Stimulated activated CD4-positive, alpha-beta T cell treated with anti-CD3 and anti-CD28 coated beads, Interleukin-15, amount 100 ng/mL, for 1 hour (primary cell): ENCODE measurements at places on chromosomes 1 and 21.

- DNase-seq: no peak
Measured at GRCh38 chr1:224615861-224616755, at the start of gene CNIH3. TSS of gene CNIH3 (plus strand) at chr1:224616317. CDS start at chr1:224617175, 858 bp downstream.

GRCh38 chr1:36867575-36867974 is 166.7 kb downstream of the GRIK3 start:
- DNase-seq: no peak

- DNase-seq: no peak
Measured at GRCh38 chr1:32289256-32289655, 2.6 kb upstream of the HDAC1 start.

GRCh38 chr1:172211221-172211620 is 209.3 kb upstream of the C1orf105 start:
- DNase-seq: no peak

DNA sequence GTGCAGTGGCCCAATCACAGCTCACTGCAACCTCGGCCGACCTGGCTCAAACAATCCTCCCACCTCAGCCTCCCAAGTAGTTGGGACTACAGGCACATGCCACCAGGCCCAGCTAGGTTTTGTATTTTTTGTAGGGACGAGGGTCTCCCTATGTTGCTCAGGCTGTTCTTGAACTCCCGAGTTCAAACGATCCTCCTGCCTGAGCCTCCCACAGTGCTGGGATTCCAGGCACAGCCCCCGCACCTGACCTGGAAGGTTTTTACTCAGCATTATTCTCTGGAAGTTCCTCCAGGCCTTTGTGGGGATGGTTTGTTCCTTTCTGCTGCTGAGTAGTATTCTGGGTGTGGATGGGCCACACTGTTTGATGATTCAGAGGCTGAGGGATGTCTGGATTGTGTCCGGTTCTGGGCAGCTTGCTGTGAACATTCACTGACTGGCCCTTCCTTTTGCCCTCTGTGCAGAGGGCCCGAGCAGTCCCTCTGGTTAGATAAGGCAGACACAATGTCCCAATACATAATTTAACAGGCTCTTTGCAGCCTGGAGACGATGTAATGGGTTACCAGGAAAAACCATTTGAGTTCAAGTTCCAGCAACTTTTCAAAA is 6.0 kb upstream of the TRAPPC10 start:
- DNase-seq: no peak

- DNase-seq: no peak
Measured at GRCh38 chr1:100631015-100631551, 88.5 kb upstream of the VCAM1 start.

DNA sequence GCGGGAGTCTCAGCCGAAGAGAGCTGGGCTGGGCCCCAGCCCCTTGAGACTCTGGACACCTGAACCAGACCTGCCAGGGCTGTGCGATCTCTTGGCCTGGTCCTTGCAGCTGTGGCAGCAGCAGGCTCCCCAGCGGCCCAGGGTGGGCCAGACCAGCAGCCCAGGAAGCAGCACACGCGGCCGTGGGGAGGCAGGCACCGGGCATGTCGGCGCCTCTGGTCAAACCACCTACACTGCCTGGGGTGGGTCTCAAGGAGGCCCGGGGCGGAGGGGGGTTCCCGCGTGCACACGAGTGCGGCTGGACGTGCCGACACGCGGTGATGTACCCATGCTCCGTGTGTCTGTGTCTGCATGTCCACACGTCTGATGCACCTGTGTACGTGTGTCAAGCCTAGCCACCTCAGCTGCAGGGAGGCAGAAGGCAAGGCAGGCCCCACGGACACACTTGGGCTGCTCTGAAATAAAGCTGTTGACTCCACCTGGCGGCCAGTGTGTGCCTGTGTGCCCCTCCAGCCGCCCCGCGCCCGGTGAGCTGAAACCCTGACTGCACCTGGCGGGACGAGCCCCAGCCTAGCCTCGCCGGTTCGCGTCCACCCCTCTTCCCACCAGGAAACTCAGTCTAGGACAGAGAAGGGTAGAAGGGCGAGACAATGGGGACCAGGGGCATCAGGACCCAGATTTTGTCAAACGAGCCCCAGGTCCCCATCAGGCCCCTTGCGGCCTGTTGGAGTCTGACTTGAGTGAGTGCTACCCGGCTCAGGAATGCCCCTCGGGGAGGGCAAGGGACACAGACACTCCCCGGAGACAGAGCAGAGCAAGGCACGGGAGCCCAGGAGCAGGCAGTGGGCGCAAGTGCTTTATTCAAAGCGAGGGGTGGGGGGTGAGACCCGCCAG is 11.6 kb downstream of the SCNN1D start:
- DNase-seq: peak; percentile 59

DNA sequence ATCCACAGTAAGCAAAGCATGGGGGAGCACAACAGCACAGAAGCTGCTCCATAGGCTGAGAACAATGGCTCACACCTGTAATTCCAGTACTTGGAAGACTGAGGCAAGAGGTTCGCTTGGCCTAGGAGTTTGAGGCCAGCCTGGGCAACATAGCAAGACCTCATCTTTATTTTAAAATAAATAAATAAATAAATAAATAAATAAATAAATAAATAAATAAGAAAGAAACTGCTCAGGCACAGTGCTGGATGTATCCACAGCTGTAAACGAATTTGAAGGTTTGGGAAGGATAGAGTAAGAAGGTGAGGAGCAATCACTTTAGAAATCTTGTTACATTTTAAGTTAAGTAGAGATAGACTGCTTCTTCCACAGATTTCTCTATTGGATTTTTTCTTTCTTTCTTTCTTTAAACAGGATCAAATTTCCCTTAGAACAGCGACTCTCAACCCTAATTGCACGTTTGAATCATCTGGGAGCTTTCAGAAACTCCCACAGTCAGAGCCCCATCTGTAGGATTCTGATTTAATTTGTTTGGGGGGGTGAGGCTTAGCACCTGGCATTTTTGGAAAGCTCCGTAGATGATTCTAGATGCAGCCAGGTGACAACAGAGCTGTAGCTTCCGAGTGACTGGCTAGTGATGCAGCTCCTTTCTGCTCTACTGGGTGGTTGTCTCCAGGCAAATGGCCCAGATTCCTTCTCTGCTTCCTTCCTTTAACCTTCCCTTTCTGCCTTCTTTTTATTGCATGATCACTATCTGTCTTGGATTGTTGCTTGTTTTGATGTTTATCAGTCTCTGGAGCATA is 53.5 kb downstream of the S1PR1 start:
- no peak for DNase-seq

GRCh38 chr1:9823943-9824701 is at the start of gene CLSTN1:
TSS of gene CLSTN1 (minus strand) at chr1:9823965. CDS start at chr1:9823733, 232 bp downstream.
- peak; percentile 84 for DNase-seq

DNA sequence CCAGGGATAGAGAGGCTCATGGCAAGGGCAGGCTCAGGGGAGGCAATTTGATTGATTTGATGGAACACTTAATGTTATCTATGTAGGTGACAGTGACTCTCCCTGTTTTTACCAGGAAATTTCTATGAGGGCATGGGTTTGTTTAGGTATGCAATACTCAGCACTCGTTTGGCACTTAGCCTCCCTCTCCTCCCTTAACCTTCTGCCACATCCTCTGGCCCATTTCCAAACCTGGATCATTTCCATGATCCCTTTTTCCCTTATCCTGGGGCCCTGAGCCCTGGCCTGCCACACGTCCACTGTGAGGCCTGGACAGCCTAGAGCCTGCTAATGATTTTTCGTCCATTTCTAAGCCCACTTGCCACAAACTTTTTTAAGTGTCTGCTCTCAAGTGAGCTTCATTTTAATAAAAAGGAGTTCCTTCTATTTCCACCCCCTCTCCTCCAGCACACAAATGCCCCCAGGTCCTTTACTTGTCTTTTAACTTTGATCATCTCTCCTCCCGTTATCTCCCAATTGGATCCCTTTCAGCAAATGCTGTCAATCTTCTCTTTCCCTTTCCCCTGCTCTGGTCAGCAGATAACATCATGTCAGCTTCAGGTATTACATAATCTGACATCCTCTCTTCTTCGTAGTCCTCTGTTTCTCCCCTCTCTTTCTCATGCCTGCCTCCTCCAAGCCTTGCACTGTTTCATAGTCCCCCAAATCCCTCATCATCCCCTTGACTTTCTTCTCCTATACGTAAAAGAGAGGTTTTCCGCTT is 37.8 kb upstream of the GADD45A start:
- no peak for DNase-seq

- no peak for DNase-seq
Measured at GRCh38 chr1:26350343-26350700, 3.6 kb downstream of the CRYBG2 start.

GRCh38 chr1:28213315-28213714 is 19.5 kb downstream of the DNAJC8 start:
- DNase-seq: no peak

DNA sequence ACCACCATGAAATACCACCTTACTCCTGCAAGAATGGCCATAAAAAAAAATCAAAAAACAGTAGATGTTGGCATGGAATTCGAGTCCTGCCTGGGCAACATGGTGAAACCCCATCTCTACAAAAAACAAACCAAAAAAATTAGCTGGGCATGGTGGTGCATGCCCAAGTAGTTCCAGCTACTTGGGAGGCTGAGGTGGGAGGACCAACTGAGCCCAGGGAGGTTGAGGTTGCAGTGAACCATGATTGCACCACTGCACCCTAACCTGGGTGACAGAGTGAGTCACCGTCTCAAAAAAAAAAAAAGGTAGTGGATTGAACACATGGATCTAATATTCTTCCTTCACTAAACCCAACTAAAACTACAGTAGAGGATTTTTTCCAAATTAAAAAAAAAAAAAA is 125.9 kb downstream of the CCDC185 start:
- DNase-seq: no peak

- DNase-seq: no peak
Measured at GRCh38 chr1:156749419-156750118, 1.9 kb downstream of the HDGF start.

DNA sequence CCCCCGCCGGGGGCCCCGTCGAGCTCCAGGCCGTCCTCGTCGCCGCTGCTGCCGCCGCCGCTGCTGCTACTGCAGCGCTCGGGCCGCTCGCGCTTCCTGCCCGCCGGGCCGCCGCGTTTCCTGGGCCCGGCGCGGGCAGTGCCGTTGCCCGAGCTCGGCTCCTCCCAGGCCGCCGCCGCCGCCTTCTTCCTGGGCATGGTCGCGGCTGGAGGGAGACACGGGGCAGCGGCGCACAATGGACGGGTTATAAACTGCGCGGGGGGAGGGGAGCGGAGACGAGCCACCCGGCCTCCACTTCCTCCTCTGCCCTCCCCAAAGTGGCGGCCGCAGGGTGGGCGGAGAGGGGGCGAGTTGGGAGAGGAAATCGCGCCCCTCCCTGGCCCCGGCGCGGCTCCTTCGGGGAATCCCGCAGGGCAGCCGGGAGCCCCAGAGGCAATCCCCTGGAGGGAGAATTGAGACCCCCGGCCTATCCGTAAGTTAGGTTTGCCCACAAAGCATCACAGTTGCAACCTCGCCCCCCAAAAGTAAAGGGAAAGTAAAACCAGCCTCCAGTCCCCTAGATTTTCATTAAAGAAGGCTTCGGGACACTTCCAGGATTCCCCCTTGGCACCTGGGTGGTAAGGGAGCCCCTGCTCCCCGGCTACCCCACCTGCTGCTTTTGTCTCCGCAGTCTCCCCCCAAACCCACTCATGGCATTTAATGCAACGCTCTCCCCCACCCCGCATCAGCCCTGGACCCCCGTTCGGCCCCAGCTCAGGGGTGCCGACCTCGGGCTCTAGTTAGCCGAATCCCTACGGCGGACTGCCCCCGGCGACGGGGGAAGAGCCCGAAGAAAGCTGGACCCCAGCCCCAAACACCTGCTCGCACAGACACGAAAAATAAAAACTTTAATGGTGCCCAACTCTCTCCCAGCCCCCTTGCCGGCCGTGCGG is 893 bp downstream of the RCC2 start:
- DNase-seq: peak; percentile 25
